ENCODE measurements at places on chromosomes 5 and 9.
A peak's percentile ranks its signal among the peaks of the same experiment; 100 is the strongest.

- no peak for DNase-seq
These were observed 193.8 kb downstream of the SLIT3 start for GRCh38 chr5:169106911-169107706.

DNA sequence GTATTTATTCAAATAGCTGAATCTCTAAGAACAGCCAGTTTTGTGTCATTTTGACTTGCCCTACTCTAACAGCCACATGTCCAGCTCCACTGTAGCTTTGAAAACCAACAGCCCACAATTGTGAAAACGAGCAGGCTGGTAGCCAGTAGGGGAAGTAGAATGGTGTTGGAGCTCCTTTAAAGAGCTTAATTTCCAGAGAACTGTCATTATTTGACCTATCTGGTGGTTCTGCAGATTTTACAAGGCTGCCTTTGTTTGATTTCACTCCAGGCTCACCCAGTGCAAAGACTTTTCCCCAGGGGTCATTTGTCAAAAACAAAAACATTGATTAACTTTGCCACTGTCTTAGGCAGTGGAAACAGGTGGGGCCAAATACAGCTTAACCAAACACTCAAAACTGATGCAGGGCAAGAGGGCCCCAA is 3.2 kb upstream of the PJA2 start:
- DNase-seq: no peak

DNA sequence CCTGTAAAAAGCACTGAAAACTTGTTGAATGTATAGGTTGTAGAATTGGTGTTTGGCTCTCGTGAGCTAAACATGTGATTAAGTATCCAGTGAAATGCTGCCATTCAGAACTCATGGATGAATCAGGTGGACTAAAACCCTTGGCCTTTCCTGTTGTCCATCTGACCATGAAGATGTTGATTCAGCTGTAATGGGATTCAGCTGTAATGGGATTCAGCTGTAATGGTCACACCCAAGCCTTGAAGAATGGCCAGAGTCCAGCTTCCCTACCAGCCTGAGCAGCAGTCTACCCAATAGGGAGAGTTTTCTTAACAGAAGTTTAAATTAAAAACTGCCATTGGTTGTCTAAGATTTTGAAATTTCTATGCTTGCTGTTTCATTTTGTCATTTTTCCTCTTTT is 18.1 kb downstream of the MAMDC2 start:
- DNase-seq: no peak

DNA sequence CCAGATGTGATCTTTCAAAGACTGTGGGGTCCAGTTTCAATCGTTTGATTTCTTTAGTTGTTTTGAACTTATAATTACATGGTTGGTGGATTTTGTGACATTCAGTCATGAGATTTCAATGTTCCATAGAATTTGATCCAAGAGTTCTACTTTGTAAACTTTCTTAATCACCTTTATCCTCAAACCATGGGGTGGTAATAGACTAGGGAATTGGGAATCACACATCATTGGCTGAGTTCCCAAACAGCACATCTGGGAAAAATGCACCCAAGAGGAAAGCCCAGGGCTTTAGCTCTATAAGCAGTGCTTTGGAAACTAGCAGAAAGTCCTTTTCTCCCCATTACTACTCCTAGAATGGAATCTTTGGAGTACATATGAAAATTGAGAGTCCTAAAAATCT is 177.6 kb downstream of the NNT start:
- peak; percentile 2 for DNase-seq

GRCh38 chr5:143696921-143697320 is 115.0 kb upstream of the HMHB1 start:
- no peak for DNase-seq
